ENCODE measurements at places on chromosomes 6 and 20.

GRCh38 chr6:122735582-122735981 is 43.9 kb upstream of the FABP7 start:
- DNase-seq = no peak

- DNase-seq = no peak
Measured at GRCh38 chr6:74715355-74716085, 490.3 kb downstream of the COL12A1 start.

DNA sequence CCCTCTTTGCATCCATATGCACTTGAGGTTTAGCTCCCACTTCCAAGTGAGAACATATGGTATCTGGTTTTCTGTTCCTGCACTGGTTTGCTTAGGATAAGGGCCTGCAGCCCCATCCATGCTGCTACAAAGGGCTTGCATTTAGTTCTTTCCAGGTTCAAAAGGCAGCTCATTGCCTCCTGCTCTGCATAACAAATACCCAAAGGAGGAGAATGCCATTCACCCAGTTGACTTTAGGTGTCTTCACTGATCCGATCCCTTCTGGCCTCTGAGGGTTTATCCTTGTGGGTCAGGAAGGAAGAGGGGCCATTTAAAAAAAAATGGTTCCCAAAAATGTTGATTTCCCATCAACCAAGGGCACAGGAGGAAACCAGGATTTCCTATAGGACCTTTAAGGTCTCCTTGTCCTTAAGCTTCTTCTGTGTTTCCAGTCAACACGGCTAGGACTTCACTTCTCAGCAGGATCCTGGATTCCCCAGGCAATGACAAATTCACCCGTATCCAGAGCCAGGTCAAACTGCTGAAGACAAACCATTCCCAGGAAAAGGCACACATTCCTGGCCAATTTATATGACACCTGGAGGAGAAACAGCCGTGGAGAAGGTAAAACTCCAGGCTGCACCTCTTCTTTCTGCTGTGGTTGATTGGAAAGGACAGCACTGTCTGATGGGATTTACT is 447.7 kb upstream of the CDH4 start:
- no peak for DNase-seq

DNA sequence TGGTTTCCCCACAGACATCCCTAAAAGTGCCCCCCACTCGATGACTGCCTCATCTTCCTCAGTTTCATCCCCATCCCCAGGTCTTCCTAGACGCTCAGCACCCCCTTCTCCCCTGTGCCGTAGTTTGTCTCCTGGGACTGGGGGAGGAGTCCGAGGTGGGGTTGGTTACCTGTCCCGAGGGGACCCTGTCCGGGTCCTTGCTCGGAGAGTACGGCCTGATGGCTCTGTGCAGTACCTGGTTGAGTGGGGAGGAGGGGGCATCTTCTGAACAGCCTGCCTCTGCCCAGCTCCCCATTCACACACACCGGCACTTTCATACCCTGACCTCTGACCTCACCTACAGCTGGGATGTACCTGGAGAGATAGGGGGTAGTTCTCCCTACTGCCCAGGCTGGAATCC is 2.1 kb downstream of the CUTA start:
- no peak for DNase-seq

DNA sequence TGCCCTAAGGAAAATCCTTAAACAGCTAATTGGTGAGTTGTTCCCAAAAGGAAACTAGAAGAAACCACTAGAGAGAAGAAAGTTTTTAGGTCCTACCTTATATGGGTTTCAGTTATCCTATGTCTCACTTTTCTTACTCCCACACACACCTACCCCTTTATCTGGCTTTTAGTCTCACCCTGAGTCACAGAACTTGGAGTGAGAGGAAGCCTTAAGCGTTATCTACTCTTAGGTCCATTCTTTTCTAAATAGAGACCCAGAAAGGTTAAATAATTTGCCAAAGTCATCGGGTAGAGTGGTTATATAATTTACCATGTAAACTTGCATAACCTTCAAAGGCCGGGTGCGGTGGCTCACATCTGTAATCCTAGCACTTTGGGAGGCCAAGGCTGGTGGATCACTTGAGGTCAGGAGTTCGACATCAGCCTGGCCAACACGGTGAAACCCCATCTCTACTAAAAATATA is 4.3 kb upstream of the RPP21 start:
- no peak for DNase-seq
